ENCODE measurements at places on chromosomes 5 and 9.

DNA sequence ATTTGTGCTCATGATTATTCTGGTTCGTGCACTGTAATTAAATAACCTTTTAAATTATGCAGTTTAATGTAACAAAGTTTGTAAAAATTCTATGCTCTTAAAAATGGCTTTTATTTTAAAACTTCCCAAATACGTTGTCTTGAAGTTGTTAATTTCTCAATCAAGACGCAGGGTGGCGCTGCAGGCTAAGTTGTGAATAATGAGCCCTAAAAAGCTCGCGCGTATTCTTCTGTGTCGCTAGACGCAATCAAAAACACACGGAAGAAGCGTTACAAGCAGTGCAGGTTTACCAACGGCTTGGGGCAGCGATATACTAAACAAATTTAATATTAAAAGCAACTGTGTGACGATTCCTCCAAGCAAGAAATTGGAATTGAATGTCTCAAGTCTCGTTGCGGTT is at the start of gene PCDHB4:
Gene PCDHB4 (plus strand): TSS at position 256 of the 400 bp plus-strand sequence. CDS start 181 bp downstream, outside the sequence.
- DNase-seq: no peak

- no peak for DNase-seq
Measured at GRCh38 chr9:81759680-81760215, 70.4 kb upstream of the TLE1 start.

DNA sequence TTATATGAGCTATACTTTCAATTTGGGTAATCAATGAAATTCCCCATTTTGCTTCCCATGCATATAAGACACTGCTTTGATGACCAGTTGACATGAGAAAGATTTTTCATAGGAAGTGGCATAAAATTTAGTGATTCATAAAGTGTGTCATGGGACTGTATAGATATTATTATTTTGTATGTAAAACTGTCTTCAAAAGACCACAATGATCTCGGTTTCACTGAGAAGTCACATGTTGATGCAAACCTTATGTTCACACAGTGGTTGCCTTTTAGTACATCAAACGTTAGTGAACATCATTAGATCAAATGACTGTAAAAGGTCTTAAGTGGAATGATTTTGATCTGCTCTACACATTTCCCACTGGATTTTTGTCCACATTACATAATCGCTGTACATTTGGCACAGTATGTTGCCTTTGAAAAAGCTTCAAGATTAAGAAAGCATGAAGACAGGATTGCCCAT is 349.2 kb upstream of the MEF2C start:
- no peak for DNase-seq

GRCh38 chr5:110362261-110362660 is 364.2 kb downstream of the TMEM232 start:
- DNase-seq: no peak

DNA sequence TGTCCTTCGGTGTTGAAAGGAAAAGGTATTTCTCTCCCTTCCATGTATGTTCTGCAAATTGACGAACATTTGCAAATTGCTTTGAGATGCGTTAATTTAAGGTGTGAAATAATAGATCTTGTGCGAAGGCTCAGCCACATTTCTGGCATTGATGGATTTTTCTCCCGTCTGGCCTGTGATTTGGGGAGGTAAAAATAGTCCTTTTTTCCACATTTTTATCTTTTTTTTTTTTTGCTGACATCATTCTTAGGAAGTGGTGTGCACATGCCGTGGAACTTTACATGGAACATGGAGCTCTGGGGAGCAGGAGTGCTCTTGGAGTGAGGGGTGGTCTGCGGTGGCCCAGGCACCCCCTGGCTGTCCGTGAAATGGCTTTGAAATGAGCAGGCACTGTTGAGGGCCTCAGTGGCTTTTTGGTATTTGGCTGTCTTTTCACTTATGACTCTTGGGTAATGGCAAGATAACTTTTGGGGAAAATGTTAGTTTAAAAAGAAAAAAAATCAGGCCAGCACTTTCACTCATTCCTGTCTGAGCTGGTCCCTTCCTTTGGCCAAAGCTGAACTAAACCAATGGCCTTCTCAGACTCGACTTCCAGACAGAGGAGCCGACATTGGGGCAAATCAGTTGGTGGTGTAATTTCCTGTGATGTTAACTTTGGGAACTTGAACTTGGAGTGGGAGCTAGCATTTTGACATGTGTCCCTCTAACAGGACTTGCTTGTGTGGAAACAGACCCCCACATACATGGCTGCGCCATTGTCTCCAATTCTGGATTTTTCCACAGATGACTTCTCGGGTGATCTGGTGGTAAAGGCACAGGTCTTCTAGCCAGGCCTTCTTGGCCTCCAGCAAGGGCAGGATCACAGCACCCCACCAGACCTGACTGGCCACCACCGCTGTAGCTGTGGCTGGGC is 4.2 kb downstream of the NEK6 start:
- no peak for DNase-seq

GRCh38 chr9:130542457-130543228 is 36.7 kb upstream of the FUBP3 start:
- no peak for DNase-seq

DNA sequence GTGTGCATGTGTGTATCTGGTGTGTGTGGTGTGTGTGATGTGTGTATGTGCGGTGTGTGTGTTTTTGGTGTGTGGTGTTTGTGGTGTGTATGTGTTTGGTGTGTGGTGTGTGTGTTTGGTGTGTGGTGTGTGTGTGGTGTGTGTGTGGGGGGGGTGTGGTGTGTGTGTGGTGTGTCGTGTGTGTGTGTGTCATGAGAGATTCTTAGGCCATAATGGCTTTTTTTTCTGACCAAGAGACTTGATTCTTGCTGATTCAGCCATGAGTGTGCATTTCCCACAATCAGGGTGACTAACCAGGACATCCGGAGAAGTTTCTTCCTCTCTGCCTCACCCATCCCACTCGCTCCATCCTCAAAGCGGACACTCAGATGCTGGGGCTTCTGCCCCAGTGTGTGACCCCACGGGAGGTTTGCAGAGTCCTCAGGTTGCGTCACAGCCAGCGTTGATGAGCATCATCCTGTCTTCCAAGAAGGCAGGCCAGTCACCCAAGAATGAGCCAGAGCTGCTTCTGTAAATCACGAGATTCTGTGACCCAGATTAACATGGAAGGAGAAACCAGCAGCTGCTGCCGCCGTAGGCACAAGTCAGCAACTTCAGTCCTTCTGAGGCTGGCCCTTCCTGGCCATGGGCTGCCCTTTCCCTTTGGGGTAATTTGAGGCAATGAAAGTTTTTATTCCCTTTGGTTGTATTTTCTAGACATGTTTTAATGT is 12.5 kb upstream of the CTSL start:
- no peak for DNase-seq

GRCh38 chr9:21311889-21312288 is 6.8 kb upstream of the IFNA5 start:
- DNase-seq: no peak

- no peak for DNase-seq
Measured at GRCh38 chr5:119078861-119079260, 8.0 kb downstream of the DMXL1 start.

DNA sequence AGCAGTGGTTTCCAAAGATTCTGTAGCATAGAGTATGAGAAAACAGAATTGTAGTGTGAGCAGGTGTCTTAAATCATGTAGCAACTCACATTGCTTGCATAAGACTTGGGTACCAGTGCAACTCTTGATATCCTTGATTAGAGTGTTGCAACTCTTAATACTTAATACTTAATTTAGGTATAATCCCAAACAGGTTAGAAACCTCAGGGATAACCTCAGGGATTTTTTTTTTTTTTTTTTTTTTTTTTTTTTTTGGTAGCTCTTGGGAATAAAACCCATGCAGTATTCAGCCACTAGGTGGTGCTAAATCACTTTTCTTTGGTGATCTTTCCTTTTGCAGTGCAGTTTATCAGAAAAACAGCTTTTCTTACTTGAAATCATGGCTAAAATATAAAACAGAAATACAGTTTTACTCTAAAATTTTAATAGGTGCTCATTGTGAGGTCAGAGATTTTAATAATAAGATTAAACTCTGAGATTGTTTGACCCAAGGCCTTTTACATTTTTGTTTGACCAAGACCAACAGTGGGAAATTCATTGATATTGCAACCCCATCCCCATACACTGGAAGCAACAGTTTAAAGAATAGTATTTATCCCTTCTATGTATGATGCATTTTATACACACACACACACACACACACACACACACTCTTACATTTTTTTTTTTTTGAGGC is 55.3 kb downstream of the ERAP1 start:
- no peak for DNase-seq

GRCh38 chr5:65161655-65162054 is 320.1 kb downstream of the ADAMTS6 start:
- no peak for DNase-seq

DNA sequence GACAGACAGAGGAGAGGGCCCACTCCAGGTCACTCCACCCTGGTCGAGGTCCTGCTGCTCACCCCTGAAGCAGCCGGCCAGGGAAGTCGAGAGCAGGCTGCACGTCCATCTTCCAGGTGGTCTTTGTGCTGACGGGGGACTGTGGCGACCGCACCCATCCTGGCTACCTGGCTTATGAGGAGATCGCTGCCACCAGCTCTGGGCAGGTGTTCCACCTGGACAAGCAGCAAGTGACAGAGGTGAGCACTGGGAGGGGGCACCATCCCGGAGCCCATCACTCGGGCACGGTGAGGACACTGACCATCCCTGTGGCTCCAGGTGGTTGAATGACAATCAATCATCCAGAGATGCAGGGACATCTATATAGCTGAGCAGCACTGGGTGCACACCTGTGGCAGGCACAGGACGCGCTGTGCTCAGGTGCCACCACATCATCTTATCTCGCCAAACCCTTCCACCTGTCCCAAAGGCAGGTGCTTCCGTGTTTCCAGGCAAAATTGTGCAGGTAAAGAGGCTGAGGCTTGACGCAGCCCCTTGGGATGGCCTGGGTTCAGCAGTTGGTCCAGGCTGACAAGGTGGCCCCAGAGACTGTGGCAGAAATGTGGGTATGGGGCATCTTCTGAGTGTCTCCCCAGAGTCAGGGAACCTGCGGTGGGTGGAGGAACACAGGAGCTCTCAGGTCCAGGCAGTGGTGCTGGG is 20.7 kb downstream of the HMCN2 start:
- no peak for DNase-seq

DNA sequence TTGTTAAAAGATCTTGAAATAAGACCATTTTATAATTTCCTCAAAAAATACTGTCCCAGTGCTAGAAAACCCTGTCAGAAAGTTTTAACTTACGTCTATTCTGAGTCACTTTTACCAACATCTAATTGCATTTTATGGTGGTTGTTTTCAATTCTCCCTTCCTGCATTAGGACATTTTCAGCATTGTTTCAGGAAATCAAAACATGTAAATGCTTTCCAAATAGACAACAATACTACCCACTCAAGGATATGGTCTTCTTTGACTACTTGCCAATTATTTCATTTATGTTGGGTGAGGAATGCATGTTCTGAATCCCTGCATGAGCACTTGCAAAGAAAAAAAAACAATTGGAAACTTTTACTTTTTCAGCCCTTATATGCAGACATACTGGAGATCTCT is 284.6 kb upstream of the PDE4D start:
- DNase-seq: no peak

DNA sequence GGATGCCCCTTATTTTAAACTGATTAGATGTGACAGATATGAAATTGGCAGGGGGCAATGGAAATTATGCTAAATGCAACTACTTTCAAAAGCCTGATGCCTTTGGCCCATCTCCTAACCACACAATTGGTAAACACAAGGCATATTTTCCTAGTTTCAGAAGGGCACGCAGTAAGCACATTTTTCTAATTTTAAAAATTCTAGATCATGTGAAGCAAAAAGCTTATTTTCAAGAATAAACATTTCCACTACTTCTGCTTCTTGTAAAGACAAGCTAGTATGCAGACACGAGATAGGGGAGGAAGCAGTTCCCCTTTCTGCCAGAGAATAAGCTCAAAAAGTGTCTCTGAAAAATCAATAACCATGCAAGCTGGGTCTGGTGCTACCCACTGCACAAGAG is 67.7 kb downstream of the ABCA1 start:
- no peak for DNase-seq

GRCh38 chr5:86837610-86838009 is 219.9 kb downstream of the COX7C start:
- DNase-seq: no peak

GRCh38 chr9:12627096-12627495 is 66.1 kb upstream of the TYRP1 start:
- DNase-seq: no peak

DNA sequence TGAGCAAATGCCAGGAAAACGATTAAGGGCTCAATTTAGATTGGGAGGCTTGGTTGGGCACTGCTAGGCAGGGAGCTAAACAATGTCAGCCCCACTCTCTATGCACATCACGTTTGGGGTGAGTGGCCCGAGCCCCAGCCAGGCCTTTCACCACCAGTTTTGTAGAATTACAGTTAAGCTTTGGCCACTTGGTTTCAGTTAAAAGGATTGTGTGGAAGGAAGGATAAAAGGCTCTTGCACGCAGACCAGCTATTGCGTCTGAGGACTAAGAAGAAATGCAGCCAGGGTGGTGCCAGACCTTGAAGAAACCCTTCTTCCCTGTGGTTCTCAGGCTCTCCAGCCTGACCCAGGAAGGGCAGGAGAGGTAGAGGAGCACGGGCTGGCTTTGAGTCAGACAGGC is 125.3 kb upstream of the SLC44A1 start:
- DNase-seq: peak; percentile 77

DNA sequence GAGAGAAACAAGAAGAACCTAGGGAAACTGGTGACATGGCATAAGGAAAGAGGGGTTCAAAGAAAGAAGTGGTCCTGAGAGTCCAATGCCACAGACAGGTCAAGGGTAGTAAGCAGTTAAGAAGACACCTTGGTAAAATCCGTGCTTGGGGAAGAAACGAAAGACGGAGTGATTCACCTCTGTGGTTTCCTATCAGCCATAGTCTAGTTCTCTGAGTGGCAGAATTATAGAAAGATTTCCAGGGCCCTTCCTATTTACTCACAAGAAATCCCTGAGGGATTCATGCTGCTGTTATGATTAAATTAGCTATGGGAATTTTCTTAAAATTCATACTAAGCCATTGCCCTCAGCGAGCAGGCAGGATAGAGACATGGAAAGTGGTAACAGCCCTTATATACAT is 31.7 kb downstream of the IL33 start:
- no peak for DNase-seq

GRCh38 chr9:121218357-121219027 is 16.8 kb upstream of the RAB14 start:
- no peak for DNase-seq

- DNase-seq: no peak
Measured at GRCh38 chr5:2187687-2188086, 305.0 kb upstream of the IRX4 start.

GRCh38 chr5:138732466-138732865 is 20.8 kb upstream of the CTNNA1 start:
- no peak for DNase-seq

GRCh38 chr9:79334711-79335110 is 237.1 kb upstream of the TLE4 start:
- DNase-seq: no peak

GRCh38 chr9:80934095-80934494 is 755.3 kb downstream of the TLE1 start:
- DNase-seq: no peak

All from amygdala (tissue), 56 donors.